ENCODE measurements at places on chromosomes 11 and 22.
A peak's percentile ranks its signal among the peaks of the same experiment; 100 is the strongest.

DNA sequence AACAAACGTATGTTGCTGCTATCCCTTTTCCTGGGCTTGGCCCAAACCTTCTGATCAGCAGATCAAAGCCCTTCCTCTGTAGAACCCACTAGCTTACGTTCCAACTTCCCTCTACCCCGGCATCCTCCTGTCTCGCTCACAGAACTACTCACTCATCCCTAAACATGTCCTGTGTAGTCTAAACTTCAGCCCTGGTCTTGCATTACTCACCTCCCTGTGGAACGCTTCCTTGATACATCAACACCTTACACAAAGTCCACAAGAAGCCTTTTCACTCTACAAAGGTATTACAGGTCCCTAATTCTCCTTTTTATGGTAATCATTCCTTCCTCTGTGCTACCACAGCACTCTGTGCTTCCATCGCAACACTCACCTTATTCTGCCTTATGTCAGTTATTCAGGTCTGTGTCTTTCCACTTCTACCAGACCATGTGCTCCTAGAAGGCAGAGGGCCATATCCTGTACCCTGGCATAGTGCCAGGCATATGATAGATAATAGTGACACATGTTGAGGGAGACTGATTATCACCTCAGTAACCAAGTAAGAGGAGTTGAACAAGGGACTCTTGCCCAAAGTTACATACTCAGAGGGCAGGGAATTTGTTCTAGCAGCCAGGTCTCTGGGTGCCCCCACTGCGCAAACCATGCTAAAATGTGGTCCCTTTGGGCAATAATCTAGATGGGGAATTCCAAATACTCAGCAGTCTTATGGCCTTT is 41.6 kb downstream of the USP35 start:
- DNase-seq = peak; percentile 56

DNA sequence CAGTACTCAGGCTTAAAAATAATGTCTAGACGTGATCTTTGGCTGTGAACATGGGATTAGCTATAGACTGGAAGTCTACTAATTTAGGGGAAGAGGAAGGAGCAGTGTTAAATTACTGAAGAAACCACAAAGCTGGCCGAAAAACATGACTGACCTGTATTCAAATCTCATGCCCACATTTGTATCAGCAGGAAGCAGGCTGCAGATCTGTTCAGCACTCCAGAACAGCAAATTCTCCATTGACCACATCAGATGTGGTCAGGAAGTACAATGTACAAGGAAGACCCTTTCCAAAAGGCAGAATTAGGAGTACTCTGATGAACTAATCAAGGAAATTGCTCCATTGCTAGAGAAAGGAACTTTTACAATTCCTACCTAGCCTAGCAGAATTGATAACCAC is 31.7 kb downstream of the DCDC1 start:
- no peak for DNase-seq

GRCh38 chr22:30743257-30744020 is 48.8 kb downstream of the OSBP2 start:
- no peak for DNase-seq

GRCh38 chr11:121153472-121153871 is 52.4 kb downstream of the TECTA start:
- peak; percentile 17 for DNase-seq

DNA sequence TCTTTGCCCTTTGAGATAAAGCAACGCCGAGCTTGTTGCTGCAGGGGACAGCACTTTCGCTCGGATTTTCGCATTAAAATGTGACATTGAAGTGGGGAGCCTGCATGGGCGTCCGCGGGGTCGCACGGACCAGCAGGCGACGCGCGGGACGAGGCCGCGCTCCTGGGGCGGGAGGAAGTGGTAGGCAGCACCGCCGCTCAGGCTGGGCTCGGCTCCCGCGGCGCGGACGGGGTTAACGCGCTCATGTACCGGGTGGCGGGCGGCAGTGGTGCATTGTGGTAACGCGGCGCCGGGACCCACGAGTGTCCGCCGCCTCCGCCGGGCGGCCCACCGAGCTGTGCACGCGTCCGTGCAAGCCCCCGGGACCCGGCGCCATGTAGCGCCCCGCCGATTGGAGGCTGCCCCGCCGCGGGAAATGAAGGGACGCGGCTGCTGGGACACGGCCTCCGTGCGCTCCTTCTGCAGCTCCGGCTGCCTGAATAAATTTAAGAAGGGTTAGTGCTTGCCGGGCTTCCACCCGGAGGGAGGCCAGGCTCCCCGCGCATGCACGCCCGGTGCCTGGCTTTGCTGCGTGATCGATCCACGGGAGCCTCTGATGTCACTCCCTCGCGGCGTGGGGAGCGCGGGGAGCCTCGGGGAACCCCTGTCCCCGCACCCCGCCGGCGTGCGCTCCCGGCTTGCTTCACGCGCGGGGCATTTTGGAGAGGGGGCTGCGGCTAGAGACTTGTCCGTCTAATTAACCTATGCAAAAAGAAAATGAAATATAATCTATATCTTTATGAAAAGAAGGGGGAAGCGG is 127.7 kb downstream of the OSBP2 start:
- no peak for DNase-seq
